Mesenchymal stem cell (in vitro differentiated cells and primary cell): ENCODE measurements at places on chromosomes 5 and 9.
A peak's percentile ranks its signal among the peaks of the same experiment; 100 is the strongest.

DNA sequence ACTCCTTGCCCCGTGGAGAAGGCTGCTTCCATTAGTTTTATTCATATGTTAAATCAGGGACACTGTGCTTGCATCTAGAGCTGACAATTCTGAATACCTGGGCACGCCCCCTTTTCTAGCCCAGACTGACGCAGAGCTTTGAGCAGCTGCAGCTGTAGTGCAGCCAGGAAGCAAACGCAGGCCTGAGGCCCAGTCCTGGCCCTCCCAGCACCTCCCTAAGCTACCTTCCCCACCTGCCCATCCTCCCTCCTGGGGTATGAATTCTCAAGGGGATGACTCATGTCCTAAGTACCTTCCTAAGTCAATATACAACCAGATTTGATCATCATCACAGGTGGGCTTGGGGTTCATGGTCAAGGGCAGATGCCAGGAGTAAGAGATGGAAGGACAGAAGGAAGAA, 3.5 kb downstream of the PHF19 start:
- DNase-seq = no peak

GRCh38 chr9:134139081-134139480, 3.2 kb downstream of the WDR5 start:
- peak; percentile 33 for DNase-seq

GRCh38 chr5:98217138-98217537, 556.3 kb upstream of the RGMB start:
- DNase-seq = no peak

DNA sequence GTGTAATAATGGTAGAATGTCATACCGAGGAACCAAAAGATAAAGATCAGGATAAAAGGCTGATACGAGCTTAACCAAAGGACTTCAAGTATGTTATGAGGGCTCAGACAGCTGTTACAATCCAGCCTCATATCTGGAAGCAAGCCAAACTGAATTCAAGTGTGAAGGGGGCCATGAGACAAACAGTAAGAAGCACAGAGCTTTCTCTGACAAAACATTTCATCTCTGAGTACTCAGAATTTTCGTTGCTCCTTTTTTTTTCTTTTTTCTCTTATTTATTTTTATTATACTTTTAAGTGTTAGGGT, 52.9 kb upstream of the CD180 start:
- no peak for DNase-seq

DNA sequence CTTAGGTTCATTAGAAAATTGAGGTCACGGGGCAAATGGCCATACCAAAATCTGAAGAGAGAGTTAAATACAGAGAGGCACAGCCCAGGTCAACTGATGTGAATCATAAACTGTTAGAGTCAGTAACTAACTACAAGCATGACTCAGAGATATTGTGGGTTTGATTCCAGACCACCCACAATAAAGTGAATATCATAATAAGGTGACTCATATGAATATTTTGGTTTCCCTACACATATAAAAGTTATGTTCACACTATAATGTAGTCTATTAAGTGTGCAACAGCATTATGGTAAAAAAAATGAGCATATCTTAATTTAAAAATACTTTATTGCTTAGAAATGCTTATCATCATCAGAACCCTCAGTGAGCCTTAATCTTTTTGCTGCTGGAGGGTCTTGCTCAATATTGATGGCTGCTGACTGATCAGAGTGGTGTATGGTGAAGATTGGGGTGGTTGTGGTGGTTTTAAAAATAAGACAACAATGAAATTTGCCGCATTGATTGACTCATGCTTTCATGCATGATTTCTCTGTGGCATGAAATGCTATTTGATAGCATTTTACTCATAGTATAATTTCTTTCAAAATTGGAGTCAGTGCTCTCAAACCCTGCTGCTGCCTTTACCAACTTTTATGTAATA, 53.1 kb upstream of the EDIL3 start:
- peak; percentile 47 for DNase-seq

- DNase-seq = no peak
Measured at GRCh38 chr5:14741131-14741530, 76.6 kb downstream of the OTULIN start.

- DNase-seq = peak; percentile 1
Measured at GRCh38 chr9:73916016-73916673, 581.0 kb upstream of the RORB start.

- peak; percentile 94 for DNase-seq
Measured at GRCh38 chr5:172984244-172984953, 828 bp downstream of the ATP6V0E1 start.

GRCh38 chr5:60141119-60141518, 247.6 kb upstream of the PDE4D start:
- no peak for DNase-seq

- DNase-seq = no peak
Measured at GRCh38 chr5:132853790-132854189, 12.5 kb downstream of the GDF9 start.

- DNase-seq = no peak
Measured at GRCh38 chr5:134555223-134555889, 29.9 kb downstream of the JADE2 start.

- DNase-seq = no peak
Measured at GRCh38 chr5:97074859-97075489, 67.4 kb downstream of the LIX1 start.

DNA sequence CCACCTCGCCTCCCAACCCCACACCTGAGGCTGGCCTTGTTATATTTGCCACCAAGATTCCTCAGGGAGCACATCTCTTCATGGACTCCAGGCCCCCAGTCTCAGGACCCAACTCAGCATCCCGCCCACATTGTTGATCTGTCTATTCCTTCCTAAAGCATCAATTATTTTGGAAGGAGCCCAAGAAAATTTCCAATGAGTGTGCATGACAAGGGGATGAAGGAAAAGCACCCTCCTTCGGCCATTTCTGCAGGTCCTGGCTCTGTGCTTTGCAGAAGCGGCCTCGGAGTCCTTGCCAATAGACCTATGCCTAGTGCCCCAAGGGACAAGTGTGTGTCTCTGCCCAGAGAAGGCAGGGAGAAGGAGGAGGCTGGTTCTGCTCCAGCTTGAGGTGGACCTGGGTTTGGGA, 273.2 kb downstream of the GADD45G start:
- DNase-seq = no peak

DNA sequence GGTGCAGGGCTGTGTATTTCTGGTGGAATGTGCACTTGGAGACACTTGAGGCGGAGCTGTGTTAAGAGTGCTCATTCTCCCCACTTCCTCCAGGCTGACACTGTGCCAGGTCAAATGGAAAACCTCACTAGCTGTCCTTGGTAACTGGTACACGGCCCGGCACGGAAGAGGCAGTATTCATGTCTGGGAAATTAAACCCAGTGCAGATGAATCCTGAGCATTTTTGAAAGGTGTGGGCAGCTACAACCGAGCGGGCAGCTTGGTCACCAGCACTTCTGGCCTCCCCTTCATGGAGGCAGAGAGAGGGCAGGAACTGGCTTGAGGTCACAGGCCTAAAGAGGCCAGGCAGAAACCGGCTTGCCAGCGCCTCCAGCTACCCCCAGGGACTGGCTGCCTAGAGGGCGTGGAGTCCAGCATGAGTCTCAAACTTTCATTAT, 1.6 kb downstream of the CLPTM1L start:
- DNase-seq = peak; percentile 36

DNA sequence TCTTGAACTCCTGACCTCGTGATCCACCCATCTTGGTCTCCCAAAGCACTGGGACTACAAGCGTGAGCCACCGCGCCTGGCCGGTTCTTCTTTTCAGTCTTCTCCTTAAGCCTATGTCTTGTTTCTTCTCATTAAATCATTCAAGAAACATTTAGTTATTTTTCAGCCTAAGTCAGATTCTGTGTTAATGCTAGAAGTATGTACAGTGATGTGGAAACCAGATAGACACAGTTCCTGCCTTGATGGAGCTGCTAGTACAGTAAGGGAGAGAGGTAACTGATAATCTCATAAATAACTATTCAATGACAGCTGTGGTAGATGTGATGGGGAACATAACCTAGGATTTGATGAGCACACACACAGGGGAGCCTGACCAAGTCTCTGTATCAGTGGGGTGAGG, 46.3 kb upstream of the NR3C1 start:
- DNase-seq = no peak

- no peak for DNase-seq
Measured at GRCh38 chr5:134547999-134548658, 22.7 kb downstream of the JADE2 start.

DNA sequence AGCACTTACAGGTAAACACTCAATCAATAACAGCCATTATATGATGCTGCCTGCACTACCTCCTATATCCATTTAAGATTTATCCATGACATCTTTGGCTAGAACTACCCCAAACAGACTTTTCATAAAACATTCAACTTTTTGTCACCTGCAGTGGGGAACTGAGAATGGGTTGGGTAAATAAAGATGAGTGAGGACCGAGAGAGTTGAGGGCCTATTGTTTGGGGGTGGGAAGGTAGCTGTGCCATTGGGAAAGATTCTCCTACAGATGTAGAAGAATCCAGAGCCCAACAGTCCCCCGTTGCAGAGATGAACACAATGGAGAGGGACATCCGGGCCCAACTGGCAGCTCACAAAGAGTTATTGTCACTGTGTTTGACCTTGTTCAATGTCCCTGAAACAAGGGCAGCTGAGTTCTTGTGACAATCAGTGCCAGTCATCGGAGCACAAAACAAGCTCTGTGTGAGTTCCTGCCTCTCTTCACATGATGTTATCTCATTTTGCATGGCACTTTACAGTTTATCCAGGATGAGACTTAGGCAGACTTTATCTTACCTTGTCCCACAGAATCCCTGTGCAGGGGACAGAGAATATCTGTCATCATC, 11.5 kb upstream of the SLC31A2 start:
- no peak for DNase-seq

DNA sequence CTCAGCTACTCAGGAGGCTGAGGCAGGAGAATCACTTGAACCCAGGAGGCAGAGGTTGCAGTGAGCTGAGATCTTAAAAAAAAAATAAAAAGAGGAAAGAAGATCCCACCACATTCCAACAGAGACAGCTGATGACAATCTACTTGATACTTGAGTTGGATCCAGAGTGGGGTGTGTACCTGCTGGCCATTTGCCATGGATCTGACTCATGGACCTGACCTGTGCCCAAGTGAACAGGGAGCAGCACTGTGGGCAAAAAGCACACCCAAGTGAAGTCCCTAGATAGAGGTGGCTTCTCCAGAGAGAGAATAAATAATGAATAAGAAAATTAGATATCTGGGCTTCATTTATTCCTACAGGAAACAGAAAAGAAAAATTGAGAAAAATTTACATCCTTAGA, 81.2 kb upstream of the MIER3 start:
- no peak for DNase-seq

GRCh38 chr9:78009186-78009585, 22.4 kb downstream of the GNAQ start:
- no peak for DNase-seq

GRCh38 chr9:127833555-127833954, 20.9 kb downstream of the ENG start:
- DNase-seq = peak; percentile 68

DNA sequence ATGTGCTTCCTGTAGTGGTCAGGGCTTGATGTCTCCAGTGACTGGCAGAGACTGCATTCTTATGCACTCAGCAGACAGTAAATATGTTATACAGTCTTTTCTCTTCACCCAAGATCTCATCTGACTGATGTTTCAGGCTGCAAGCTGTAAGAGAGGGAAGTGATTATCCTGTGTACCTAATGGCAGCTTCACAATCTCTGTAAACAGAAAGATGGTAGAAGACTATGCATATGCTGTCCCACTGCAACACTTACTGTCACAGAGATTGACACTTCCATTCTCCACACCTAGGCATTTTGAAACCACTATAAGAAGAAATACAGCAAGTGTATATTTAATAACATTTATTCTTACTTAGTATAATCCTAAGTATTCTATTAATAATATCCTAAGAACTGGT, 97.6 kb upstream of the ANXA1 start:
- no peak for DNase-seq

GRCh38 chr9:15746905-15747304, 194.1 kb downstream of the CCDC171 start:
- no peak for DNase-seq
